Activated T-helper 17 cell treated with anti-CD3 and anti-CD28 coated beads, Interleukin-2, amount 50 U/mL, for 72 hours (primary cell): ENCODE measurements at places on chromosomes 11 and 22.

- ATAC-seq: no peak
Measured at GRCh38 chr11:110093407-110094297, 460 bp downstream of the ZC3H12C start.

GRCh38 chr11:36569095-36569494, 1.3 kb downstream of the RAG1 start:
- no peak for ATAC-seq

- no peak for ATAC-seq
Measured at GRCh38 chr11:92758241-92758780, 211.1 kb upstream of the MTNR1B start.

GRCh38 chr11:20864628-20865027, 195.2 kb downstream of the NELL1 start:
- no peak for ATAC-seq

- no peak for ATAC-seq
Measured at GRCh38 chr11:102643941-102644340, 18.8 kb upstream of the MMP20 start.

GRCh38 chr11:68773521-68774193, 22.3 kb upstream of the TESMIN start:
- no peak for ATAC-seq

- ATAC-seq: no peak
Measured at GRCh38 chr11:43360361-43361032, 1.8 kb downstream of the TTC17 start.

- ATAC-seq: peak; percentile 55
Measured at GRCh38 chr22:37222440-37222971, 10.2 kb upstream of the SSTR3 start.

DNA sequence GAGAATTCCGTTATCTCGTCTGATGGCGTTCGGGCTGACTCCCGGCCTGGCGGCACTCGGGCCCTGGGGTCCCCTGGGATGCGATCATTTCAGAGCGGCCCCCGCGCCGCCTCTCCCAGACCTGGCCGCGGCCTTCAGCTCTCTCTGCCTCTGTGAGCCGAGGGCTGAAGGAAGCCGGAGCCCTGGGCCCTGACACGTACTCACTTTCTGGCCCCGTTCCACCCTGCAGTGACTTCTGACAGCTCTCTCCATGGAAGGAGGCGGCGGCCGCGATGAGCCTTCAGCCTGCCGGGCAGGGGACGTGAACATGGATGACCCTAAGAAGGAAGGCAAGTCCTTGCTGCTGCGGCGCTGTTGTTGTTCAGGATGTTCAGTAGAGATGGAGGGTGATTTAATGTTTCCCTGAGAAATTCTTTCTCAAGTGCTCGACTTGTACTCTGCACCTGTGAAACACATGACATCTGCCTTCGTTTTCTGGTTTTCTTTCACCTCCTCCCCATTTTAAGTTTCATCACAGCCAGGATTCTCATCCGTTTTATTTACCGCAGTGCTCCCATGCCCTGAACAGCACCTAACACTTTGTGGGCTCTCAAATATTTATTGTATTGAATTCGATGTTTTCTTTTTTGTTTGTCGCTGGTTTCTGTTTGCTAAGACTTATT, 612 bp downstream of the GTSE1 start:
- ATAC-seq: peak; percentile 17

DNA sequence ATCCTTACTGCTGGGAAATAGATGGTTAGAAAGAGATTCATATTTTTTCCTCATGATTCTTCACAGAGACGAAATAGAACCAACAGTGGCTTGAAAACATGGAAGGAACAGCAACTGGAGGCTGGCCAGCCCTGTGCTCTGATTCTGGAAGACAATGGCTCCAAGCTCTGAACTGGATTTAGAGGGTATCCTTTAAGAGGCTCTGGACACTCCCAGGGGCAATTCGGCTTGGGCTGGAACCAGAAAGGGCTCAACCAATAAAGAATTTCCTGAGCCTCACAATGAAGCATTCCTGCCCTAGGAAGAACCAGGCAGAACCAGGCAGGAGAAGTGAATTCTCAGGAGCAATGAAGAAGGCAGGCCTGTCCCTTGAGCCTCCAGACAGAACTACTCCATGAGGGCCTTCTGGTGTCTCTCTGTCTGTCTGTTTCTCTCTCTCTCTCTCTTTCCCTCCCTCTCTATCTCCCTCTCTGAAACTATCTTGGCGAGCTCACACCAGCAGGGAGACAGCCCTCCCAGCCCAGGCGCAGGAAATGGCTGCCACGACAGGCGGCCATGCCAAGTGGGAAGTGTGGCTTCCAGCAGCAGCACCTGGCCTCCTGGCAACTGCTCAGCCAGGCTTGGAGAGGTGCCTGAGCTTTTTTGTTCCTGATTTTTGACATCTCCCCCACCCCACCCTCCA, 93.3 kb downstream of the RCN1 start:
- ATAC-seq: no peak

DNA sequence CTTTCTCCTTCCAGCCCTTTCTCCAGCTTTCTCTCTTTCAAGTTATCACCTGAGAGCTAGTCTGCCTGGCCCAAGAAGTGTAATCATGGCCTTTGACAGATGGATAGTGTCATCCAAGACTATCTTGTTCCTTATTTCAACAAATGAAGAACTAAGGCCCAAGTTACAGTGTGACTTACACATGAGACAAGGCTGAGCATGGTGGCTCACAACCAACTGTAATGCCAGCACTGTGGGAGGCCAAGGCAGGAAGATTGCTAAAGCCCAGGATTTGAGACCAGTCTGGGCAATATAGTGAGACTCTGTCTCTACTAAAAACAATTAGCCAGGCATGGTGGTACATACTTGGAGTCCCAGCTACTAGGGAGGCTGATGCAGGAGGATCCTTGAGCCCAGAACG, 3.7 kb upstream of the RANGAP1 start:
- ATAC-seq: no peak

DNA sequence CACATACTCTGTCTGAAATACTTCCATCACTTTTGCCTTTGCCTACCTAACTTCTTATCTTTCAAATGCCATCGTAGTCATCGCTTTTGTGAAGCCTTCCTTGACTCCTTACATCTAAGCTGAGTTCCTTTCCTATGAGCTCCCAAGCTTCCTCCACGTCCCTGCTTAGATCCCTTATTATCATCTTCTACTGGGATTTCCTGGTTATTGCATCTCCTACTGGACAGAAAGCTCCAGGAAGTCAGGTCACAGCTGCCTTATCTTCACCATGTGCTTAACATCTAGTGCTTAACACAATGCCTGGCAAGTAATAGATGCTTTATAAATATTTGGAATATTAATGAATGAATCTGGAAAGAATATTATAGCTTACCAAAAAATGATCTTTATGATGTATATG, 5.9 kb downstream of the YPEL4 start:
- no peak for ATAC-seq

- peak; percentile 41 for ATAC-seq
Measured at GRCh38 chr11:46352063-46352841, 5.0 kb downstream of the DGKZ start.

DNA sequence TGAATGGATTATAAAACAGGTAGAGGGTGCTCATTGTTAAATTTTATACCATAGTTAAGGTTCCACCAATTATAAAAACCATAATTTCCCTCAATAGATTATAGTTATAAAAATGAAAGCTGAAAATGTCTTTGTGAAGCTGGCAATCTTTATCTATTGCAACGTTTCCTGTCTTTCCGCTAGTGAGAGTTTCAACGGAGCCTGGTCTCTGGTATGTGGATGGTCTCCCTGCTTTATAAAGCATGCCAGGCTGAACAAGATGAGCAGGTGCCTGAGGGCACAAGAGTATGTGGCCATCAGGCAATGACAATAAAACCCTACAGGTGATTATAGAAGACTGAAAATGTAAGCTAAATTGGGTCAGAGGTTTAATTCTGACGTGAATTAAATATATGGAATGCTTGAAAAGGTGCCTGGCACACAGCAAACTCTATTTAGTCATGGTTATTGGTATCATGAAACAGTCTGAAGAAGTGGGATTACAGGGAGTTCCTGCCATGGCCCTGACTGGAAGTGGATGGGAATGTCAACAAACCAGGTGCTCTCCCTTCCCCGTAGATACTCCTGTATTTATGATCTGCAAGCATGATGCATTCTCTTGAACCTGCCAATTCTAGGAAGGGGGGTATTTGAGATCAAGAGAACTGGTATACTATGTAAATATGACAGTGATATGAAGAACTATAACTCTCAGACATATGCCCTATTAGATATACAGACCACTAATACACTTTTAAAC, 115.7 kb downstream of the ENTHD1 start:
- ATAC-seq: no peak

- ATAC-seq: no peak
Measured at GRCh38 chr22:48240148-48240934, 1477.9 kb downstream of the TBC1D22A start.

DNA sequence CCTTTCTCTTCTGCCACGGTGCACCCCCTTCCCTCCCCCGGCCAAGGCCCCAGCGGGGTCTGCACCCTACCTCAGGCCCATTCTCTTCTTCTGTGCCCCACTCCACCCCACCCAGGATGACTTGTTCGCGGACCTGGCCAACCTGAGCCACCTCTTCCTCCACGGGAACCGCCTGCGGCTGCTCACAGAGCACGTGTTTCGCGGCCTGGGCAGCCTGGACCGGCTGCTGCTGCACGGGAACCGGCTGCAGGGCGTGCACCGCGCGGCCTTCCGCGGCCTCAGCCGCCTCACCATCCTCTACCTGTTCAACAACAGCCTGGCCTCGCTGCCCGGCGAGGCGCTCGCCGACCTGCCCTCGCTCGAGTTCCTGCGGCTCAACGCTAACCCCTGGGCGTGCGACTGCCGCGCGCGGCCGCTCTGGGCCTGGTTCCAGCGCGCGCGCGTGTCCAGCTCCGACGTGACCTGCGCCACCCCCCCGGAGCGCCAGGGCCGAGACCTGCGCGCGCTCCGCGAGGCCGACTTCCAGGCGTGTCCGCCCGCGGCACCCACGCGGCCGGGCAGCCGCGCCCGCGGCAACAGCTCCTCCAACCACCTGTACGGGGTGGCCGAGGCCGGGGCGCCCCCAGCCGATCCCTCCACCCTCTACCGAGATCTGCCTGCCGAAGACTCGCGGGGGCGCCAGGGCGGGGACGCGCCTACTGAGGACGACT, 15.9 kb downstream of the RTN4RL2 start:
- ATAC-seq: peak; percentile 50

GRCh38 chr11:132312701-132313111, 942.3 kb downstream of the NTM start:
- peak; percentile 45 for ATAC-seq

GRCh38 chr11:76791861-76792260, 8.7 kb downstream of the TSKU start:
- ATAC-seq: peak; percentile 47

- ATAC-seq: no peak
Measured at GRCh38 chr11:63939397-63939891, 642 bp downstream of the NAA40 start.

DNA sequence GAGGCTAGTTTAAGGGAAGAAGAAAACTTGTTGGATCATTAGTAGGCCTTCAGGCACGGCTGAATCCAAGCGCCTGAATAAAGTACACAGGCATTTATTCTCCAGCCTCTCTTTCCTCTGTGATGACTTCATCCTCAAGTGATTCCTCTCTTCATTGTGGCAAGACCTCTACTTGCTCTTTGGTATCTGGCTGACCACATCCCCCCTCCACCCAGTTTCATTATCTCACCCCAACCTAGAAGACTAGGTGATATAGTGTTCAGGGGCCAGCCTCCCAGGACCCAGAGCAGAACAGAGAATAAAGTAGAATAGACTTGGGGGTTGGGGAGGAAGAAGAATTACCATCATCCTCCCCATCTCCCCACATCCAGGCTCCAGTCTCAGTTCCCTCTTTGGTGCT, 189.3 kb downstream of the MIAT start:
- ATAC-seq: no peak

- no peak for ATAC-seq
Measured at GRCh38 chr11:77959434-77959833, 35.0 kb downstream of the INTS4 start.

DNA sequence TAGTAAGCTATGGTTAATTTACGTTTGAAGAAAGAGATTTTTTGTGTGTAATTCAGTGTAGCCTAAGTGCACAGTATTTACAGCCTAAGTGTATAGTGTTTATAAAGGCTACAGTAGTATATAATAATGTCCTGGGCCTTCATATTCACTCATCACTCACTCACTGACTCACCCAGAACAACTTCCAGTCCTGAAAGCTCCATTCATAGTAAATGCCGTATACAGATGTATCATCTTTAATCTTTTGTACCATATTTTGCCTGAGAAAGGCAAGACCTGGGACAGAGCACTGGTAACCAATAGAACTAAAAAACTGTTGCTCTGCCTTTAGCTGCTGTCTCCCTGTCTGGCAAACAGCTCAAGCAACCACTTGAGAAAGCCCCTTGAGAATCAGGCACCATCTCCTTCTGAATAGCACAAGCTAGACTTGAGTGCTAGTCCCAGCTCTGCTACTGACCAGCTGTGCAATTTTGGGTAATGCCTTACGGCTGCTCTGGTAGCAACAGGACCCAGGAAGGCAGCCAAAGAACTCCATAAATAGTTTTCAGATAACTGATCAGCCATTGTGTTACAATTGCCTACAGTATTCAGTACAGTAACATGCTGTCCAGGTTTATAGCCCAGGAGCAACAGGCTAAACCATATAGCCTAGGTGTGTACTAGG, 131.3 kb downstream of the KCNC1 start:
- no peak for ATAC-seq

- ATAC-seq: no peak
Measured at GRCh38 chr11:78418584-78419211, 1.1 kb upstream of the GAB2 start.

DNA sequence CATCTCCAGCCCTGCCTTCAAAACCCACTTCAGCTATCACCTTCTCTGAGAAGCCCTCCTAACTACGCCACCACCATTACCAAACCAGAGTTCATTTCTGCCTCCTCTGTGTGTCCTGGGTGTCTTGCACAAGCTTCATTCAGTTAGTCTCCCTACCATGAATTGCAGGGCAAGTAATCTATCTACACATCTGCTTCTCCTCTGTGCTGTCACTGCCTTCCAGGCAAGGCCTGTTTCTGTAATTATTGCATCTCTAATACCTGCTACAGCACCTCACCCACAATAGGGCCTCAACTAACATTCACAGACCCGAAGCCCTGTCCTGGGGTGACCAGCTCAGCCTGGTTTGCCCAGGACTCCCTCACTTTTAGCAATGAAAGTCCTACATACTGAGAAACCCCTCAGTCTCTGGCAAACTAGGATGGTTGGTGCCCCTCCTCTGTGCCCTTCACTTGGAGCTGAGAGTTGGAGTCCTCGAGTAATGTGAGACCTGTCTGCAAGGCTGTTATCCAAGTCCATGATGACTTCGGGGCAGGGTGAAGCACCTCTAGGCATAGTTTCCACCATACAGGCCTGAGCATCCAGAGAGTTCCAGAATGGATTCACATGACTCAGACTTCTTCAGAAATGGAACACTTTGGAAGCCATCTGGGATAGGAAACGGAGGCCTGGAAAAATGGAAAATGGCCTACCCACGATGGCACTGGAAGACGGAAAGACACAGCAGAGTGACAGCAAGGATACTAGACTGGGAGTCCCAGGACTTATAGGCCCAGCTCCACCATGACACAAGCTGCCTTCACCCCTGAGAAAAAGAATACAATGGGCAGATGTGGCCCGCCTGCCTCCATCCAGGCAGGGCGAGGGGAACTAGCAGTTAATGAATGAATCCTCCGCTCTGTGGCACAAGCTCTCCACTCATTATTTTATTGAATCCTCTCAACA, 269.3 kb downstream of the BUD13 start:
- ATAC-seq: no peak

- no peak for ATAC-seq
Measured at GRCh38 chr22:21926728-21927127, 25.9 kb downstream of the PPM1F start.

GRCh38 chr11:112355726-112356125, 95.1 kb upstream of the PLET1 start:
- ATAC-seq: no peak
